Activated T-cell treated with anti-CD3 and anti-CD28 coated beads, Interleukin-2, amount 50 U/mL, for 72 hours (primary cell): ENCODE measurements at places on chromosomes 7 and 10.

DNA sequence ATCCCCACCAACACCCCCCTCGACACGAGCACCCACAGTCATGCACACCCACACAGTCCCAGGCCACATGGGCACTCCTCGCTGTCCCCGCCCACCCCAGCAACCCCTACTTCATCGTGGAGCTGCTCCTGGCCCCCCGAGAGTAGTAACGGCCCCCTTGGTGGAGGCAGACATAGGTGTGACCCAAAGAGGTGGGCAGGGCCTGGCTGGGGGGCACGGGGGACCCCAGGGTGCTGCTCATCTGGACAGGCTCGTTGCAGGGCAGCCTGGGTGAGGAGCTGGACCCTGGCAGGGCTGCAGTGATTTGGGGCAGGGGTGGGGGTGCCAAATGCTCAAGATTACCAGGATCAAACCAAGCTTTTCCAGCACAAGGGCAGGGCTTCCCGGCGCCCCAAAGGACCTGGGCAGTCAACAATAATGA lies 42.4 kb upstream of the ZMIZ1 start:
- no peak for DNase-seq

DNA sequence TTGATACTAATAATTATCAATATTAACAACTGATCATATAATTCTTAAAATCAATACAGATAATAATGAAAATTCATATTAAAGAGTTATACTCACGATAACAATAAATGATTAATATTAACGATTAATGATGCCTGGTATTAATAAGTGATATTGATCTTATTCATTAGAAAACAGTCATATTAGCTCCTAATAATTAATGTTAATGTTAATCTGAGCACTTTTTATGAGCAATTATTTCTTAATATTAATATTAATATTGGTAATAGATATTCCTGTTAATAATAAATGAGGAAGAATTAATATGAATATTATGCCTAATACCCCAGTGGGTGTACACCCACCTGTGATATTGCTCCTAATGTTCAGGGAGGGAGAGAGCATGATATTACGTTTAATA lies 23.6 kb downstream of the MEIG1 start:
- no peak for DNase-seq

GRCh38 chr10:61166065-61166464 lies 222.1 kb upstream of the RHOBTB1 start:
- DNase-seq = no peak

DNA sequence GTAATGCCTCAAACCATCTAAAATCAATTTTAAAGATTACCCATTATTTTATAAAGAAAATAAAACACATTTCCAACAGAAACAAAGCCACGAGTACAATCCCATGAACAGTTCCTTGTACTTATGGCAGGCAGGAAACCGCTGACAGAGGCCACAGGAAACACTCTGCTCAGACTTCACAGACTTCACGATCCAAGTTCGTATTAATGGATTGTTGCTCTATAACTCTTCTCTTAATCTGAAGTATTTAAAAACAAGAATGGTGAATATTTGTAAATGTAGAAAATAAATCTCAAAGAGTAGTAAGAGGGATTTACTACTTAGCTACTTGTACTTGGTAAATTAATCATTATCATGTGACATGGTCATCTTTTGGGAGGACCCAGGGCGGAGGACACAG lies 78.3 kb downstream of the SNX10 start:
- DNase-seq = no peak

DNA sequence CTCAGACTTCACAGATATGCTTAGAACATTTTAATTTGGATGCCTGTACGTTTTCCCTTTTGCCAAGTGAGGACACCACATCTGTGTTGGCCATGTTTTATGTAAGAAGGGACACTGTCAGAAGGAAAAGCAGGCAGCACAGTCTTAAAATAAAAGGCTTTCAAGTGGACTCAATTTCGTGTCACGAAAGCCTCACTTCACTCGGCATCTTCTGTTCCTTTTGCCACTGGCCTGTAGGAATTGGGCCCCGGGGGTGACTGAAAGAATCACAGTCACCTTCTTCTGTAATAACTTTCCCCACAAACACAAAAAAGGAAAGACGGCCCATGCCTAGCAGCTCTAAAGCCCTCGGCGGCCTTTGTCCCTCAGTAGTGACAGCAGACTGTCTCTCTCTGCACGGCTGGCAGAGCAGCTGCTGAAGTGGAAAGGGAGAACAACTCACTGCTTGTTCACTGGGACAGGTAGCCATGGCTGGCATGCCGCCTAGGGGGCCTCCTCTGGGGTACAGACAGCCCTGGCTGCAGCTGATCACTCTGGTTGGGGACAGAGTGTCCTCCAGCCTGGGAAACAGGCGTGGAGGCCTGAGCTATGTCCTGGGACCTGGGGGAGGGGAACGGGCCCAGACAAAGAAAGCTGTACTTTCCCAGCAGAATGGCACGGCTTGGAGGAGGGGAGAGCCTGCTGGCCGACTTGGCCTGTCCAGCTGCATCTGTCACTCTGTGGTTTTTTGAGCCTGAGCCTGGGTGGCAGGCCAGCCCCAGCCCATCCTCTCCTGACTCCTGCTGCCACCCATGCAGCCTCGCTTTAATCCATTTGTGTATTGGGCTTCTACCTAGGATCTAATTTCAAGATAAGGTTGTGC lies 4.4 kb downstream of the RASSF4 start:
- DNase-seq = no peak

DNA sequence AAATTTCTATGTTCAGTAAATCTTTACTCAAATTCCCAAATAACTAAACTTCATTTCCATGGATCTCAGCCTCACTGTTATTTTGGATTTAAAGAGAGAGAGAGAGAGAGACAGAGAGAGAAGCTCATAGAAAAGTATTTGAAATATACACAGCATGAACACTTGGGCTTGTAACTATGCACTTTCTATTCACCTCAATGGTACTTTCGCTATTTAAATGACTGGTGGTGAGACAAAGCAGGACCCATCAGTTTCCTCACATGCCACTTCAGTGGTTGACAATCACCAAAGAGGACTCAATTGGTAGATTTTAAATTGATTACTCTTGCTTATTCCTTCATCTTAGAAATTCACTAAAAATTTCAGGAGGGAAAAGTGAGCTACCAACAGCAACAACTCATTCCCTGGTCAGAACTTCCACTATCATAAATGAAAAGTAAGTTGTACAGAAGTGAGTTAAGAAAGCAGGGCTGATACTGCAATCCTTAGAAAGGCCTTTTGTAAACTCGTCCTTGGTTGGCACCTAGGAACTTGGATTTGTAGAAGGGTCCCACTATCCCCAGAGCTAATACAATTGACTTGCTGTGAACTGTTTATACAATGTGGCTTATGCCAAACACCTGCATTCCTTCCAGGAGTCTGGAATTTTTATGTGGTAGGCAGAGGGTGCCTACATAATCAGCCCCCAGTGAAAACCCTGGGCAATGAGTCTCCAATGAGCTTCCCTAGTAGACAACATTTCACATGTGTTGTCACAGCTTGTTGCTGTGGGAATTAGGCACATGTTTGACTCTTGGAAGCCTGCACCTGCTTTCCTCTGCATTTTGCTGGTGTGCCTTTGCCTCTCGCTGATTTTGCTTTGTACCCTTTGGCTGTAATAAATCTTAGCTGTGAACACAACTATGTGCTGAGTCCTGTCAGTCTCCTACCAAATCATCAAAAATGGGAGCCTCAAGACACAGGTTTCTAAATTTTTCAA lies 10.8 kb downstream of the ERLIN1 start:
- DNase-seq = peak; percentile 39

GRCh38 chr7:17044861-17045260 lies 163.1 kb upstream of the AGR3 start:
- no peak for DNase-seq
